ENCODE measurements at places on chromosomes 16 and 17.

DNA sequence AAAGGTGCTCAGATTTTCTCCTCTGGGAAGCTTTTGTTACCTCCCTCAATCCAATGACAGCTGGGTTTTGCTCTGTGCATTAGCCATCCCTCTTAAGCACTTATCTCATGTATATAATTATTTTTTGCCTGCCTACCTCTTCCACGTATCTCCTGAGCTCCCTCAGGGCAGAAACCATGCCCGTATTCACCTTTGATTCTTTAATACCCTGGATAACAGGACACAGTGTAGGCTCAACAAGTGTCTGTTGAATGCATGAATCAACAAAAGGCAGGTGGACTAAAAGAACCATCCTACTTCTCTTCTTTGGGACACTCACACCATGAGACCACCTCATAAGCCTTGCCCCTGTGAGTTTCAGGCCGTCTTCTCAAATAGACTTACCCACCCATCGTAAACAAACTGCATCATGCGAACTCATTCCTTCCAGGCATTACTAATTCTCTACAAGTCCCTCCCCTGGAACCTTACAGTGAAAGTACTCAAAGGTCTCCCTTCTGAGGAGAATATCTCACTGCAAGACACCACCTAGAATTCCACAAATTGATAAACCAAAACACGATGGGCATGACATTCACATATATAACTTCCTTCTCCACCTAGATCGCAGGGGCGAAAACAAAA is 3.2 kb downstream of the ARHGAP17 start:
- DNase-seq, result no peak

GRCh38 chr16:83475108-83475507 is 332.7 kb upstream of the HSBP1 start:
- no peak for DNase-seq

DNA sequence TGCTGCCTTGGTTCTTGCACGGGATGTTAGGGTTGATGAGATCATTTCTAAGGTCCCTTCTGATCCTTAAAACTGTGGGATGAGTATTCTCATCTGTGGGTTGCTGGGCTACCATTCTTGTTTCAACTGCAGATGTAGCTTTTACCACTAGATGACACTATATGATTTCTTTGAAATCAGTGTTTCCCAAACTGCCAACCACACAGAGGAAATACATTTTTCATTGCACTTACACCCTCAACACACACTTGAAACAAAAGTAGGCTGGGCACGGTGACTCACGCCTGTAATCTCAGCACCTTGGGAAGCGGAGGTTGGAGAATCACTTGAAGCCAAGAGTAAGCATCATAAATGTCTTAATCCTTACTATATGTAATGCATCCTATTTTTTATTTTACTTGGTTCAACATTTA is 15.3 kb downstream of the LCMT1 start:
- DNase-seq, result no peak

- no peak for DNase-seq
Measured at GRCh38 chr16:69476920-69477443, 52.6 kb downstream of the CYB5B start.

DNA sequence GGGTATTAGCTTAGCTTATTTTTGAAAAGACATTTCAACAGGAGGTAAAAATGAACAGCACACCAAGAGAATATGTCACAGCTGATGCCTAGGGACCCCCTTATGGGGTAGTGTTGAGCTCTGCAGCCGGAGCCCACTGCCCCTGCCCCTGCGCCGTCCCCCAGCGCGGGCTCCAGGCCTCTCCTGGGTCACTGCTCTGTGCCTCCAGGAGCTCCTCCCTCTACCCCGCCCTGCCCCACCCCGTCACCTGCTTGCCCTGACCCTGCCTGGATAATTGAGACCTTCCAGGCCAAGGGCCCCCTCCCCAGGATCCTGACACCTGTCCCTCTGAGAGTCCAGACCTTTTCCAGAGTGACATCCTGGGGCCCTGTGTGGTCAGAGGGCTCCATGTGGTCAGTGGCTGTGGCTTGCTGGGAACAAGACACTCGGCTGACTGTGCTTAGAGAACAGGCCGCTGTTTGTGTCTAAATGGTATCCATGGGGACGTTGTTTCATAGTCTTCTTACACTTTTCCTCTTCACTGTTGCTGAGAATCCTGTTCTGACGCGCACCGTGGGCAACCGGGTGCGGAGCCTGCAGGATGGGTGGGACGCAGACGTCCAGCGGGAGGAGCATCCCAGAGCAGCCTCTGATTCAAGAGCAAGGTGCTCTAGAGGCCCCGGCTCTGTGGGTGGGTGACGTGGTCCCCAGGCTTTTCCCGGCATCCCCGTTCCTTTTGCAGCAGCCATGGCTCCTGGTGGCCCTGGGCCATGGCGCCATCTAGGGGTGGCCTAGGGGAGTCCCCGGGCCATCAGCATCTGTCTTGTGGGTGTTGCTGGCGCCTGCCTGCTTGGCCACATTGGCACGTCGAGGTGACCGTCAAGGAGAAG is 20.0 kb upstream of the WFIKKN1 start:
- no peak for DNase-seq

GRCh38 chr16:4372001-4372577 is 441 bp downstream of the VASN start:
- no peak for DNase-seq

- no peak for DNase-seq
Measured at GRCh38 chr16:17850581-17851250, 380.0 kb upstream of the XYLT1 start.

GRCh38 chr16:30949650-30950515 is 1.0 kb downstream of the ORAI3 start:
- peak; percentile 81 for DNase-seq

GRCh38 chr17:28575126-28575795 is 1.4 kb downstream of the ALDOC start:
- no peak for DNase-seq

GRCh38 chr17:57166803-57167202 is 81.8 kb downstream of the AKAP1 start:
- no peak for DNase-seq

DNA sequence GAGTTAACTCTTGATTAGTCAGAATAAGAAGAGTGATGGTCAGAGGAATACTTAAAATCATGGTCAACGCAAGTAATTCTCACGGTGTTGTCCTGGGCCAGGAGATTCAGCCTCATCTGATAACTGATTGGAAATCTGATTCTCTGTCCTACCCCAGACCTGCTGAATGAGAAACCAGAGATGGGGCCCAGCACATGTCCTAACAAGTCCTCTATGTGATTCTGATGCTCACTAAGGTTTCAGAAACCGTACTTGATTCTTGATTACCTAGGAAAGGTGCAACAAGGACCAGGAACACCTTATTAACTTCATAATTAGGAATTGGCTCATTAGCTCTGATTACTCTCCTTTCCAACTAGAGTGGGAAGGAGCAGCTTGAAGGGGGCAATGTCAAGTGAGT is 44.5 kb downstream of the ANKFY1 start:
- DNase-seq, result no peak

GRCh38 chr17:16419929-16420271 is 4.5 kb downstream of the TRPV2 start:
- DNase-seq, result no peak

GRCh38 chr16:87812200-87812656 is 46.4 kb upstream of the KLHDC4 start:
- DNase-seq, result no peak

DNA sequence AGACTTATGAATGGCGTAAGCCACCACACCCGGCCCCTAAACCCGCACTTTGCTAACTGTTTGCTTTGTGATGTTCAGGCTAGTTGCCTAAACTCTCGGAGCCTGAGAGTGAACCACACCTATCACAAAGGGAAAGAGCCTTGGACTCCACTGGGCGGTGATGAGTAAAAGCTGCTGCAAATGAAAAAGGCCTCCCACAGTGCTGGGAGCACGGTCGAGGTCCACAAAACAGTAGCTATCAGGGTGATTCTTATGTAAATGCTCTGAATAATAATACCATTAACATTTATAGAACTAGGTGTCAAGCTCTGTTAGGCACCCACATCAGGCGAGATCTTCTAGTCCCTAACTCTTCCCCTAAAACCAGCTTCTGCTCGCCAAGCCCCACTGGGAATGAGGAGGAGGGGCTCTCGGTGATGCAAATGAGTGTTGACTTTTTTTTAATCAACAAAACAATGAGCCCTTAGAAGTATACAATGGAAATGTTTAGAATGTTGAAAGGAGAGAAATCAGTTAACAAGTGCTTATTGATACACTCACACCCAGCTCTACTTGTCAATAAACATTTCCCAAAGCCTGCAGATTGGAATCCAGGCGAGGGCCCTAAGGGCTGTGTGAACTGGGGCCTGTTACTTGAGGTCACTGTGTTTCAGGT is 19.8 kb downstream of the FBRS start:
- no peak for DNase-seq

- DNase-seq, result no peak
Measured at GRCh38 chr17:10681866-10682446, 15.4 kb downstream of the SCO1 start.

DNA sequence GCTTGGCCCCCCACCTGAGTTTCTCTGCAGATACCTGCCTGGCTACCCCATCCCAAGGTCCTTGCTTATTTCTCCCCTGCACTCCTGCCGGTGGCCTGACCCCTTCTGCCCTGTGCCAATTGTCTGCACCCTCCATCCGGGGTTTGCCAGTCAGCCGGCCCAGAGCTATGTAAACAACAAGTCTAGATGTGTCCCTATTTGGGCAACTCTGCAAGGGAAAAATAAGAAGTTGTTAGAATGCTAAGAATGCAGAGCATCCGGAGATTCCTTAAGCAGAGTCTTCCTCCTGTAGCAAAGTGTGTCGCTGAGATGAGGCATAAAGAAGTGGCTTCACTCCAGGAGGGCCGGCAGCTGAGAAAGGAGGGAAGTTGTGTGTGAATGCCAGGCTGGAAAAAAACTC is 46.6 kb downstream of the RGS9 start:
- DNase-seq, result no peak

GRCh38 chr17:1972487-1973160 is 52.5 kb downstream of the RTN4RL1 start:
- no peak for DNase-seq

- peak; percentile 49 for DNase-seq
Measured at GRCh38 chr16:87017371-87018012, 299.7 kb downstream of the C16orf95 start.

GRCh38 chr17:49021095-49021767 is 24.0 kb downstream of the IGF2BP1 start:
- no peak for DNase-seq

DNA sequence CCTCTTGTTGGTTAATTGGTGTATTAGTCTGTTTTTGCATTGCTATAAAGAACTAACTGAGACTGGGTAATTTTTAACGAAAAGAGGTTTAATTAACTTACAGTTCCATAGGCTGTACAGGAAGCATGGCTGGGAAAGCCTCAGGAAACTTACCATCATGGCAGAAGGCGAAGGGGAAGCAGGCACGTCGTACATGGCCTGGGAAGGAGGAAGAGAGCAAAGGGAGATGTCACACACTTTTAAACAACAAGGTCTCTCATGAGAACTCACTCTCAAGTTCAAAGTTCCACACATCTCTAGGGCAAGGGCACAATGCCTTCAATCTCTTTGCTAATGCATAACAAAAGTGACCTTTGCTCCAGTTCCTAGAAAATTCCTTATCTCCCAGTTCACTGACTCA is 125.0 kb upstream of the IRX5 start:
- no peak for DNase-seq

DNA sequence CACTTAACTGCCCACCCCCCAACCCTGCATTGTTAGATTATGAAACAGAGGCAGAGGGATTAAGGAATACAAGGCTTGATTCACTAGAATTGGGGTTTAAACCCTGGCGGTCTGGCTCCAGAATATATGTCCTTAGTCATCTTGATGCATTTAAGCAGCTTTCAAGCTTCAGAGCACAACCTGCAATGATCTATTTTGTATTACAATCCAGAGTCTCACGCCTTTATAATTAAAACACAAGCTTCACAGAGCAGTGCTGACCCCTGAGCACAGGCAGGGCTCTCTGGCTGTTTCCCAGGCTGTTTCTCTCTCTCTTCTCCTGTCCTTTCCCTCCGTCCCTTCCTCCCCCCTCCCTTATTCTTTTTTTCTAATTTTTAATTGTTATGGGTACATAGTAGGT is 209.1 kb downstream of the SPECC1 start:
- no peak for DNase-seq

DNA sequence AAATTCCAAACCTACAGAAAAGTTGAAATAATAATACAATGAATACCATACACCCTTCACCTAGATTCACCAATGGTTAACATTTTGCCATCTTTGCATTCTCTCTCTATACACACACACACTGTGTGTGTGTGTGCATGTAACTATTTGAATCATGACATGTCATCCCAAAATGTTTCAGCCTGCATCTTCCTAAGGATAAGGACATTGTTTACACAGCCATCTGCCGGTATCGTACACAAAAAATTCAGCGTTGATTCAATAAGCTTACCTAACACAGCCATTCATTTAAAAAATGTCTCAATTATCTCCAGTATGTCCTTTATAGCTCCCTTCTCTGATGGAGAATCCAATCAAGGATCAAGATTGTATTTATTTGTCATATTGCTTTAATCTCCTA is 3.9 kb downstream of the MXRA7 start:
- no peak for DNase-seq

GRCh38 chr17:76417499-76418143 is 33.2 kb downstream of the SPHK1 start:
- no peak for DNase-seq

DNA sequence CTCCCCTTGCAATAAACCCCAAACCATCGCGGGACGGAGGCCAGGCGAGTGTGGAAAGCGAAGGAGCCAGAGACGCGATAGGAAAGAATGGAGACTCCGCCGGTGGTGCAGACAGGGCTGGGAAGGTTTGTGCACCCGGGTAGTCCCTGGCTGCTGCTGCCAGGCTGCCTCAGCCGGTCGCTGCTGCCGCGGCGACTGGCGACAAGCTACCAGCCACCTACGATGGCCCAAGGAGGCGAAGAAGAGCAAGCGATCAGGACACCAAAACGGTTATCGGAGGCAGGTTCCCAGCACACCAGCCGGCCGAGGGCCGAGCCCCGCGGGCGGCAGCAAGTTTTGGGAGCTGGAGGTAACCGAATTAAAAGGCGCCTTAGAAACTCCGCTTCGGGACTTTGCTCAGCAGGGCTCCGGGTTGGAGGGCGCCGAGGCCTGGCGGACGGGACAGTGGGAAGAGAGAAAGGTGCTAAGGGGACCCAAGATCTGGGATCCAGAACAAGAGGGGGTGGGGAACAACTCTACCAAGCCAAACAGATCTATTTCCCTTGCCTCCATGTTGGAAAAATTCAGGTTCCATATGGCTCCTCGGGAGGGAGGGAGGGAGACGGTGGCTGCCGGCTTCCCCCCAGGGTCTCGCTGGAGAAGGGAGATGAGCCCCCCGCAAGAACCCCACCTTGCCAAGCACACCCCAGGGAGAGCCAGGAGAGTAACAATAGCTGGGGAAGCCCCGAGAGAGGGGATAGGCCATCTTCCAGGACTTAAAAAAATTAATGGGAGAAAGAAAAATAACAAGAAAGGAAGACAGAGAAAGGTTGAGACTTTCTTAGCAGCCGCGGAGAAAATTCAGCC is 9.7 kb upstream of the HOXB2 start:
- DNase-seq, result no peak

GRCh38 chr16:88809068-88809675 is 2.6 kb downstream of the APRT start:
- no peak for DNase-seq

DNA sequence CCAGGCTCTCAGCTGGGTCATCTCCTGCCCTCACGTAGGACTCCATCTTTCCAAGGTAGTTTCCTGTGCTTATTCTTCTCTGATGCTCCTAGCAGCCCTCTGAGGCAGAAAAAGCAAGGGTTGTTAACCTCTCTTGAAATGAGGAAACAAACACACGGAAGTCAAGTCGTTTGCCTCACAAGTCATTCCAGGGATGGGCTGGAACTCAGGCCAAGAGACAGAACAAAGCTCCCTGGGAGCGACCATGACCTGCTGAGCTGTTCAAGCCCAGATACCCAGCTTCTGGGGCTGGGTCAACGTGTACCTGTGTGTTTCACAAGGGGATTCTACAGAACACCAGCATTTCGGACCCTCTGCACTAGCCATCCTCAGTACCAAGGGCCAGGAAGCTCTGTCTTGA is 28.1 kb downstream of the SRL start:
- no peak for DNase-seq
